Activated CD4-positive, alpha-beta T cell treated with anti-CD3 and anti-CD28 coated beads, Interleukin-2, amount 10 ng/mL, durations not matched to agents 7 days and 5 days (primary cell): ENCODE measurements at places on chromosomes 1 and 21.

DNA sequence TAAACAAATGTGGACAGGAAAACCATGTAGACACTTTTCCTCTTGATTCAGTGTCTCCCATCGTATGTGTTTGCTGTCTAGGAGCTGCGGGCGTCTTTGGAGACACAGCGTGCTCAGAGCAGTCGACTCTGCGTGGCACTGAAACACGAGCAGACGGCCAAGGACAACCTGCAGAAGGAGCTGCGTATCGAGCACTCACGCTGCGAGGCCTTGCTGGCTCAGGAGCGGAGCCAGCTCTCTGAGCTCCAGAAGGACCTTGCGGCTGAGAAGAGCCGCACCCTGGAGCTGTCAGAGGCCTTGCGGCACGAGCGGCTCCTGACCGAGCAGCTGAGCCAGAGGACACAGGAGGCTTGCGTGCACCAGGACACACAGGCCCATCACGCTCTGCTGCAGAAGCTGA is 27.2 kb upstream of the DIP2A start:
- DNase-seq = no peak

GRCh38 chr1:3778590-3779264 is 6.2 kb downstream of the SMIM1 start:
- DNase-seq = no peak

DNA sequence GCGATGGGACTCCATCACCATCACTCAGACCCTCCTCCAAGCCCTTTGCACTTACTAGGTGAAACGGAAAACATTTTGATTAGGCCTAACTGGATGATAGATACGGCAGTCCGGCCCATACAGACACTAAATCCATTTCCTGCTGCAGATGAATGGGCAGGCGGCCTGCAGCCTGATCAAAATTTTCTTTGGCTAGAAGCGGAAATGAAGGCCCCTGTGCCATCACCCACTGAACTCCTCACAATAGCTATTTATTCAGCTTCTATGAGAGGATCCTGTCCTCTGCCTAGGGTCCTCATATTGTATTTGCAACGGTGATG is 200.5 kb downstream of the OMA1 start:
- no peak for DNase-seq

DNA sequence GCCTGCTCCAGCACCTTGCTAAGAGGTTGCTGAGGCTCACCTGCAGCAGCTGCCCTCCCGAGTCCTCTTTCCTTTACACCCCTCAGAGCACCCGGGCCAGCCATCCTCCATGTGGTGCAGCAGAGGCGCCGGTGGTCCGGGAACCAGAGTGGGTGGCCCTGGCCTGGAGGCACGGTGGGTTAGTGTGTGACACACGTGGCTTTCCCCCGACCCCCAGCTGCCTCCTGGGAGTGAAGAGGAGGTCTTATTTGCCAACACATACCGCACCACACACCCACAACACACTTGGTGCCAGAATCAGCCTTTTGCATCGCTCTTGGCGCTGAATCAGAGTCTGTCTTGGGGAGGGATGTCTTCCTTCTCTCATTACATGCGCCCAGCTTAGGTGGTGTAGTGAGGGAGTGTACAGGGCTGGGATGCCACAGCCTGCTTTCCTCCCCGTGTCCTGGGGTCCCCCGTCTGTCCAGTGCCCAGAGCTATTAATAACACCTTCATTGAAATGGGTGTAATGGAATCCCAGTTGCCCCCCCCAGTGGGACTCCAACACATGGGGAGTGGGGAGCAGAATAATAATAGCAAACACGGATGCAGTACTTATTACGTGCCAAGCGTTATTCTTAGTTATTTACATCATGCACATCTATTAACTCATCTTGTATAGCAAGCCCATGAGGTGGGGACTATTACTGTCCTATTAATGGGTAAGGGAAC is 38.2 kb downstream of the MAPKAPK2 start:
- DNase-seq = no peak

DNA sequence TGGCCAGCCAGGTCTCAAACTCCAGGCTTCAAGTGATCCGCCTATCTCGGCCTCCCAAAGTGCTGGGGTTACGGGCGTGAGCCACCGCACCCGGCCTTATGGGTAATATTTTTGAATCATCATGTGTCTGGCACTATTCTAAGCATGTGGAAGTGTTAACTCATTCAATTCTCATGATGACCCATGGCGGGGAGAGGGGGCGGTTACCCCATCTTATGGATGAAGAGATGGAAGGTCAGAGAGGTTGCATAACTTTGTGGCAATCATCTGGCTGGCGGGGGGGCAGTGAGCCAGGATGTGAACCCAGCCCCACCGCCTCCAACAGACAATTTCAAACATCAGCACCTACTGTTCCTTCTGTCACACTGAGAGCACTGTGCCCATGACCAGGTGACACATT is 11.5 kb upstream of the TAS1R2 start:
- DNase-seq = no peak

DNA sequence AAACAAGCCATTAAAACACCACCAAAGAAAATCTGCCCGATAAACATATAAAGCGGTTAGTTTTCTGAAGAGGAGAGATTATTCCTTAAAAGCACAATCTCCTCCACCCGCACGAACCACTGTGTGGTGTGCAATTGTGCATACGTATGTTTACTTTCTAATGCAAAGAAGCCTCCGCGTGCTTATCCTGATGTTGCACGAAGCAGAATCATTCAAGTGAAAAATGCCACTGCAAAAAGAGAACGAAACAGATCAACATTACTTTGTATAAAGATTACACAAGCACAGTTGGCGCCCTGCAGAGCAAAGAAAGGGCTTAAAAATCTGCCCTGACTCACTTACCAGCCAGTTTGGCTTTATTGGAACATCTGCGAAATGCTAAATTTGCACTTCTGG is 166.8 kb downstream of the ZNF281 start:
- no peak for DNase-seq

- DNase-seq = no peak
These were observed 42.1 kb downstream of the UBE2U start for GRCh38 chr1:64245495-64245894.

GRCh38 chr1:153647346-153647714 is 11.2 kb upstream of the SNAPIN start:
- no peak for DNase-seq

DNA sequence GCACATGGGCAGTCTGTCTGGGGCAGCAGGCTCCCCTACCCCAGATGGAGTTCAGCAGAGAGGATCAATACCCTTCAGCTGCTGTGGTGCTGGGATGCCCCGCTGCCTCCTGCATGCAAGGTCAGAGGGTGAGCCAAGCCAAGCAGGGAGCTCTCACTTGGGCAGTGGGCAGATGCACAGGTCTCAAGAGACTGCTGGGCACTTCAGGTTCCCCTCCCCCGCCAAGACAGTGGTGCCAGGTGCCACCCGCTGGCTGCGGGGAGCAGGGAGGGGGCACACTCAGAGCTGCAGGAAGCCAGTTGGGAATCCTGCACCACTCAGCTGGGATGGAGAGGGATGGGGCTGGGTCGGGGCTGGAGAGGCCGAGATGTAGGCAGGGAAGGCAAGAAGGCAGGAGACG is 15.8 kb upstream of the EVA1B start:
- no peak for DNase-seq

GRCh38 chr1:199545780-199546179 is 481.7 kb upstream of the NR5A2 start:
- no peak for DNase-seq

GRCh38 chr21:44579833-44580144 is 615 bp downstream of the KRTAP10-5 start:
- no peak for DNase-seq

DNA sequence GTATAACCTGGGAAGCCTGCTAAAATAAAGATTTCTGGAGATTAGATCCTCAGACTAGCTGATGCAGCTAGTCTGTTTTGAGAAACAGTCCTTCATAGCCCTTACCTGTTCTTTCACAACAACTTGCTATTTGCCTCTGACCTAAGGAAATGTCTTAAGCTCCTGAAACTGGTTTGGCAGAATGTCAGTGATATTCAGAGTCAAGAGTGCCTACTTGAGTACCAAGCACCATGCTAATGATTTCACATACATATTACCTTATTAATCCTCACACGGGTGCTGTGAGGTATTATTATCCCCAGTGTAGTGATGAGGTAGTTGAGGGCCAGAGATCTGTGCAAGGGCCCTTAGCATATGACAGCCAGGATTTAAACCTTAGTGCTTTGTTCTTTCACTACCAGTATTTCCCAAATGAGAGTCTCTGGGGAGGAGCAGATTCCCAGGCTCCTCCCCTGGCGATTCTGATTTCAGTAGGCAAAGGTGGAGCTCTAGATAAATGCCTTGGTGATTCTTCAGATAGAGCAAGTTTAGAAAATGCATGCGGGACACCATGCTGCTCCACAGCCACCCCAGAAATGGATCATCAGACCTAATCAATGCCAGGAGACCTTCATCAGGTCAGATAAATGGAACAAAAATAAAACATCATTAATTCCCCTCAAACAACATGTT is 47.4 kb upstream of the WNT2B start:
- DNase-seq = no peak

- DNase-seq = no peak
These were observed 49.7 kb upstream of the HMGB4 start for GRCh38 chr1:33814166-33814565.

GRCh38 chr1:219276049-219276738 is 102.5 kb downstream of the LYPLAL1 start:
- DNase-seq = no peak

GRCh38 chr21:35575280-35575915 is 484.9 kb downstream of the SETD4 start:
- no peak for DNase-seq

DNA sequence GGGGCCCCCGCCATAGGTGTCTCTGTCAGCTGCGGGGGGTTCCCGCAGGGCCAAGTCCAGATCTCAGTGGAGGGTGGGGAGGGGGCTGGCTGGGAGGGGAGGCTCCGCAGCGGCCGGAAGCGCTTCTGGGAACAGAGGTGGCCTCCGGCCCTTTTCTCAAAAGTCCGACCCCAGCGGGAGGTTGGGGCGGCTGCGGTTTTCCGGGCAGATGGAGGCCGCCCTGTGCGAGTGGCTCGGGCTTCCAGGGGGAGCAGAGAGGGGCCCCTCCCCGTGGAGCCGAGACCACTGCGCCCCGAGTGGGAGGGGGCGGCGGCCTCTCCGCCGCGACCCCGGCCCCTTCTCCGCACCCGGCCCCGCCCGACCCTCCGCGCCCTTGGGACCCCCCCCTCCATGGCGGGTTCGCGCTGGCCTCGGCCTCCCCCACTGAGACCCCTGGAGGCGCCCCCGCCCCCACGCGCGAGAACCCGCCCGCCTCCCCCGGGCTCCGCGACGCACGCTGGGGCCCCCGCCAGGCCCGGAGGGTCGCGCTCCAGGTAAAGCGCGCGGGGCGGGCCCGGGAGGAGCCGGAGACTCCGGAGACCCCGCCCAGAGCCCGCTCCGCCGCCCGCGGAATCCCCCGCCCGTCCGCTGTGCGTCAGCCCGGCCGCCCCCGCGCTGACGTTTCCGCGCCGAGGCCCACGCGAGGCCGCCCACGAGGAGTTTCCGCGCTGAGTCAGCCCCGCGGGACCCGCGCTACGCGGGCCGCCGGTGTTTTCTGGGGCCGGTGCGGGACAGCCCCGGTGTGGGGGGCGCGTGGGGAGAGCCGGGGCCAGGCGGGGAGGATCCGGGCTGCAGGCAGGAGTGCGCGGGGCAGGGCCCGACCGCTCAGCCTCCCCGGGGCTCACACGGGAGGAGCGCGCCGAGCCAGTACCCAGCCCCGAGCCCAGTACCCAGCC is 5.2 kb downstream of the TNFRSF18 start:
- peak; percentile 70 for DNase-seq

- no peak for DNase-seq
These were observed 40.0 kb upstream of the PRMT6 start for GRCh38 chr1:107016376-107016978.

- no peak for DNase-seq
These were observed 11.8 kb upstream of the ATF3 start for GRCh38 chr1:212596798-212597197.

GRCh38 chr1:227786673-227787512 is 28.6 kb upstream of the PRSS38 start:
- no peak for DNase-seq

DNA sequence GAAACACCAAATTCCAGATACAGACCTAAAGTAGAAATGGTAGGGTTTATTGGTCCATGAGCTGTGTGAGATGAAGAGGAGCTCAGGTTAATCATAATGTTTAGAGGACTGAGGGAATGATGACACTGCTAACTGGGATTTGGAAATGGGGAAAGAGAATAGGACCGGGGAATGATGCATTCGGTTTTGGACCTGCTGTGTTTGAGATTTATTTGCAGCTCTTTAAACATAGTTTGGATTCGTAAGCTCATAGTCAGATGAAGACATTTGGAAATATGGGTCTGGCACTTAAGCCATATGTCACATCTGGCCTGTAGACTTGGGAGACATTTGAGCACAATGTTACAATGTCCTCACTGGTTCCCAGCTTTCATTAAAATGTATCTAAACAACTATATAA is 127.9 kb upstream of the DUSP10 start:
- no peak for DNase-seq

DNA sequence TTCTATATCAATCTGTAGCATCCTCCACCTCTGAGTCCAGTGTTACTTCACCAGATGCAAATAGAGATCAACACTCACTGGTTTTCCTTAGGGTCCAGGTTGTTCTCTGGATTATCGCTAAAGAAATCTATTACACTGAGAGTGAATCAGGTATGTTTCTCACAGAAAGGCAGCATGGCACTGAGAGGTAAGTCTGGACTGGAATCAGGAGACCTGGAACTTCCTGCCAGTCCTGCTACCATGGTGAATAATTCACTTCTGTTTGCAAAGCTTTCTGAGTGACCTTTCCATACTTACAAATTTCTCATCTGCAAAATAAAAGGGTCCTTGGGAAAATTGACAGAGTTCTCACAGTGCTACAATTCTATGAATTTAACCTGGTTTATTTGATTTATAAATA is 1583.3 kb downstream of the MRPL39 start:
- no peak for DNase-seq

DNA sequence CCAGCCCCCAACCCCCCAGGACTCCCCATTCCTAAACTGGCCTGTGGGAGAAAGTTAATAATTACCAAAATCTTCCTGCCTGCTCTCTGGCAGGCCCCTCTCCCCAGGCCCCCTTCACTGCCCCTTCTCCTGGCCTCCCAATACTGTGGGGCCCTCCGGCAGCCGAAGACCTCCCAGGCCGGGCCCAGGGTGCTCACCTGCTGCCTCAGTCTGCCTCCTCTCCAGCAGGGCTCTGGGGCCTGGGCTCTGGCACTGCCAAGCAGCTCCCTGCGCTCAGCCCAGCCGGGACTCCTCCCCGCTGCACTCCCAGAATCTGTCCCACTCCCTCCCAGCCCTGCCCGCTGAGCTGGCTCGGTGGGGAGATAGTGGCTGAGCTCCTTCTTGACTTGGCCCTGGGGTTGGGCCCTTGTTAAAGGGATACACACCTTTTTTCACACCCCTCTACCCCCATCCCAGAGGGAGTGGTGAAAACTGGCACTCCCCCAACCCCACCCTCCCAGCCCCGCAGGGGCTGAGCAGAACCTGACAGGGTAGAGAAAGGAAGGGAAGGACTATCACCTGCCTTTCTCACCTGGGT is at the start of gene S100A16:
TSS of gene S100A16 (minus strand) at position 383 of the 577 bp plus-strand sequence. CDS start 4,986 bp downstream, outside the sequence.
- DNase-seq = no peak

- no peak for DNase-seq
These were observed 66.9 kb upstream of the NEK2 start for GRCh38 chr1:211742272-211742671.

DNA sequence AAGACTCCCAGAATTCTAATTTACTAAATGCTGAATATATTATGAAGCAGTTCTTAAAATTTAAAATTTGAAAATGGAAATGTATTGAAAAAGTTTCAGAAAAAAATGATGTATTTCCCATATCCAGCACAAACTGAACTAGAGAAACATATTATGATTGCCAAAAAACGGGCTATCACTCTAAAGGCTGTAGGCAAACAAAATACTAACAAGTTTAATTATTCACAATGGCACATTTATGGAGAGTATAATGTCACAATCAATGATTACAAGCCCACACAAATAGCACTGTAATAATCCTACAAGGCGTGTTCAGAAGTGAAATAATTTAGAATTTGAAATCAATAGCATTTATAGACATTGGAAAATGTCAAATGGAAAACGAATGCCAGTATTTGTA is 531.3 kb downstream of the PTBP2 start:
- no peak for DNase-seq
